ENCODE measurements at places on chromosomes 12 and 14. TPM values are rescaled to one million over a fixed set of nuclear protein-coding genes. Genes with fewer than 3 reads are reported as not detected.
A peak's percentile ranks its signal among the peaks of the same experiment; 100 is the strongest.

GRCh38 chr12:12127304-12127703, 56.6 kb downstream of the BCL2L14 start:
- no peak for DNase-seq

GRCh38 chr12:48291511-48291910, 59.2 kb downstream of the ZNF641 start:
- no peak for DNase-seq

GRCh38 chr12:64194333-64195149, 27.6 kb downstream of the KICS2 start:
- DNase-seq: no peak

DNA sequence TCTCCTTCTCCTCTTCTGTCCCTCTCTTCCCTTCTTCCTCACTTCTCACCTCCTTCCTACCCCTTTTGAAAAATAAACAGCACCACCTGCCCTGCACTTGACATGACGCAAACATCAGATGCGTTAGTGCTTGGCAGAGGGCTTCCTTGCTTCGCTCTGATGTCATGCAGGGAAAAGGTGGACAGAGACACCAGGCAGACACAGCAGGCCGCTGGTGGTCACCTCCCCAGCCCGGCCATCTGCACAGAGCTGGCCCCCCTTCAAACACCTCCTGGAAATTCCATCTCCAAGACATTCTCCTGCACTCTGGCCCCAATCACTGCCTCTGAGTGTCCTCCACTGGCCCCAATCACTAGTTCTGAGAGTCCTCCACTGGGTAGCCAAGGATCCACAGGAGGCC, 353.6 kb downstream of the MED13L start:
- DNase-seq: no peak

- no peak for DNase-seq
These were observed 134.7 kb downstream of the NOVA1 start for GRCh38 chr14:26463136-26463535.

- DNase-seq: no peak
These were observed 469.0 kb upstream of the FOXG1 start for GRCh38 chr14:28297559-28297958.

- DNase-seq: no peak
These were observed at the start of gene P3H3 for GRCh38 chr12:6827982-6828780. TSS of gene P3H3 (plus strand) at chr12:6828407. CDS start at chr12:6828441, 34 bp downstream.

GRCh38 chr12:109625131-109625559, 51.6 kb downstream of the MVK start:
- DNase-seq: no peak

DNA sequence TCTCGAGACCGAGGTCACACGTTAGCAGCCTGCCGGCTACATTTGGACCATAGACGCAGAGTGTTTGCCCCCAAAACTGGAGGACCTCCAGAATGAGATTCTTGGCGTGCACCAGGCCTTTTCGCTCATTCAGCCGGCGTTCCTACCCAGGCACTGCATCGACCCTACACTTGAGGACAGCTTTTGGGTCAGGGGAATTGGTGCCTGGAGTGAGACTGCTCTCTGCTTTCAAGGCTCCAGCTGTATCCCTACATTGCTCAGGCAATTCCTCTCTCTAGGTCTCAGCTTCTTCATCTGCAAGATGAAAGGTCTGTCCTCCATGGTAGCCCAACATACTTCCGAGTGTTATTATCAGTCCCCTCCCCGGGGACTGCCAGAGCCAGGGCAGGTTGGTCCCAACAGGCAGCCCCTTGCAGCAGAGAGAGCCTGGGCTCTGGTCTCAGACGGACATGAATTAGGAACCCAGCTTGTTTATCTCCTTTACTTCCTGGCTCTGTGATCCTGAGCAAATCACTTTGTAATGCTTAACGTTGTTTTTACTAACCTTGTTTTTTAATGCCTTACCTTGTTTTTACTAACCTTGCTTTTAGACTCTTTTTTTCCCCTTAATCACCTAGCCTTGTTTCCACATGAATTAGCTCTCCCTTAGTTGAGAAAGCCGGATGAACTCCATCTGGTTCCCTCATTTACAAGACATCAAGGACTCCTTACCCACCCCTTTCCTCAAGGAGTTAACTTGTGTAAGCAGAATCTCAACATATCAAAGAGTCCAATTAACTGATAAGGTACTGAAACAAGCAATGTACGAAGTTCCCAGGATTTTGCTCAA, 892 bp downstream of the TCHP start:
- DNase-seq: no peak

- DNase-seq: no peak
These were observed 141.4 kb upstream of the TMPO start for GRCh38 chr12:98374007-98374406.

- DNase-seq: no peak
These were observed at the start of gene AQP6 for GRCh38 chr12:49972641-49973360. TSS of gene AQP6 (plus strand) at chr12:49972947. CDS start at chr12:49973174, 227 bp downstream.

DNA sequence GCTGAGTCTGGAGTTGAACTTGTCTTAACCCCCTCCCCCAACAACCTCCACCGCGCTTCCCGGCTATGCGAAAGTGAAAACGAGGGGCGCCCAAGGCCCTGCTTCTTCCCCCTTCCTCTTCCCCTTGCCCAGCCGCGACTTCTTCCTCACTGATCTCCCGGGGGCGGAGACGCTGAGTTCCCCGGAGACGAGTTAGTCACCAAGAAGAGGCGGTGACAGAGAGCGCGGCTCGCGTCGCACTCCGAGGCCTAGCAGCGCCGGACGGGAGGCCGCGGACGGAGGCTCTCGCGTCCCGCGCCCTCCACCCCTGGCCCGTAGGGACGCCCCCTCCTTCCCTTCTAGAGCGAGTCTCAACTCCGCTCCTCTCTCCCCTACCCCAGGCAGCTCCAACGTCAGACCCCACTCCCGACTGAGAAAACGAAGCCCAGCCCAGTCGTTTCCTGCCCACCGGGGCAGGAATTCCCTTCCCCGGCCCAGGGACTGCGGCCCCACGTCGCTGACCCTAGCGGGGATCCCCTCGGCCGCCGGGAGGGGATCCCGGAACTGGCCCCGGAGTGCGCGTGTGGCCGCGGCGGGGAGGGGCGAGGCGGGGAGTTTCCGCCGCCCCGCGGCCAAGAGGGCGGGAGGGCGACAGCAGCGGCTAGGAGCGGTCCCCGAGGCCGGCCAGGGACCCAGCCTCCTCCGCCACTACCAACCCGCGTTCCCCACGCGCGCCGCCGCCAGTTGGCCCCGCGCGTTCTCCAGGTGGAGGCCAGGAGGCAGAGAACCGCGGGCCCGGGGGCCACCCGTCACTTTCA, 1.4 kb downstream of the BAZ1A start:
- peak; percentile 83 for DNase-seq

GRCh38 chr12:113203852-113204760, 17.2 kb upstream of the TPCN1 start:
- DNase-seq: no peak

- no peak for DNase-seq
These were observed 1019.8 kb downstream of the GALC start for GRCh38 chr14:86973177-86973576.

DNA sequence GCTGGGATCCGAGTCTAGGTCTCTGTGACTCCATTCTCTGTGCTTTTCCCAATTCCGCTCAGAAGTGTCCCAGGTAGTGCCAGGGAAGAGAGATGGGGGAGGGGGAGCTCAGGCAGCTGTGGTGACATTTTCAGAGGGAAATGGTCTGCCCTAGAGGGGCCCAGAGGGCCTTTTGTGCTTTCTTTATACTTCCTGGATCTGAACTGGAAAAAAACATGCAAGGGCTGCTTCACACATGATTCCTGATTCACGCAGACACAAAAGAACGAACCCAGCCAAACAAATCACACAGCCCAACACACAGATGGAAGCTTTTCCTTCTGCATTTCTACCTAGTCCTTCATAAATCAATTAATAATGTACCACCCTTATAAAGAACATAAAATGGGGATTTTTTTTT, 26.5 kb downstream of the GPR68 start:
- DNase-seq: peak; percentile 73

DNA sequence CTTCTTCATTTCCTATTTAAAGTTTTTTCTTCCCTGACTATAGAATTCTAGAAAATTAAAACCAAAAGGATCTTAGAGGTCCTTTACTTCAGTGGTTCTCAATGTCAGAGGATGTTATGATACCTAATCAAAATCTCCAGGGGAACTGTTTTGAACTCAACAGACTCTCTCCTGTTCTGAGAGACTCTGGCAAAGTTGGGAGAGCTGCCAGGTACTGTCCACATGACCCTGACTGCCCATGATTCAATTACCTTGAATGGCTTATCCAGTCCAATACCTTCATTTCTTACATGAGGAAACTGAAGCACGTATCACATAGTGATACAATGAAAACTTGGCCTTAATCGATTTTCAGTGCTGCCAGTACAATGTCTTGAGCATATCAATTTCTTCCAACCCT, 16.6 kb downstream of the ALKBH1 start:
- DNase-seq: no peak

- DNase-seq: no peak
These were observed 18.5 kb upstream of the SLC10A1 start for GRCh38 chr14:69815556-69815955.

DNA sequence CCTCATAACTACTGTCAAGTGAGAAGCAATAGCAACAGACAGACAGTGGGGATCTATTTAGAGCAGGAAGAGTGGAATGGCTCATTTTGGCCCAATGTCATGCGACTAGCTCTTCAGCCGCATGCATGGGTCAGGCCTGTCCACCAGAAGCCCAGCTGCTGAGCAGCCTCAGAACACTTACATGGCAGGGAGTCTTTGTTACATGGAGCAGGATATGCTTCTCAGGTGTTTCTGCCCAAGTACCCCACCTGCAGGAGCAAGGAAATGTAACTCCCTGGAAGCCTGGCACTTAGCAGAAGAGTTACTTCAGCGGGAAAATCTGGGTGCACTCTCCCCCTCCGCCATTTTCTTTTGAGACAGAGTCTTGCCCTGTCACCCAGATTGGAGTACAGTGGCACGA, 73.5 kb upstream of the ARHGAP5 start:
- no peak for DNase-seq

DNA sequence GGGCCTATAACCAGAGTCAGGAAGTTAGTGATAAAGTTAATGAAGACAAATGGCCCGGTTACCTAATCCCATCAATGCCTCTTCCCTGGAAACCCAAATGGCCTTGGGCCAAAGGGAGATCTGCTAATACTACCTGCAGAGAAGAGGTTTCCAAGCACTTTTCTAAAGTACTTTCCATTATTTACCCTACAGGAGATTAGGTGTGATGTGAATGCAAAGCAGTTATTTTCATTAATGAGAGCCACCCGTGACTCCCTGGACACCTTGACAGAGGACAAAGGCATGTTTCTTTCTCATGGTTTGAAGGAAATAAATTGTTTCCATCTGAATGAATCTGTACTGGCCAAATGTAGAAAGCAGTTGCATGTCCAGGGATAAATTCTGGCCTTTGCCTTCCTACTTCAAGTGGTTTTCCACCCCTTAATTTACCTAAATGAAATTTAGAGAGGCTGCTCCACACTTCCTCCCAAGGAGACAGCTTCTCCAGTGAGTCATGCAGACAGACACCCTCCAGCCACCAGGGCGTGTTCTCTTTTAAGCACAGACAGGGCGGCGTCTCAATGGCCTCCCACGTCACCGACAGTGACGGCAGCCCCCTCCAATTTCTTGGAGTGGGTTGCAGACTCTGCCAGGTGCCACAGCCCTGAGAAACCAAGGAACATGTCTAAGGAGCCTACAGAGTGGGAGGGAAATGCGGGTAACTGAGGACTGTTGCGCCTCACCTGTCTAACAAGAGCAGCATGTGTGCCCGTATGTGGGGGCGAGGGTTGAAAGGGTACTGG, 43.9 kb upstream of the GNPNAT1 start:
- peak; percentile 37 for DNase-seq

DNA sequence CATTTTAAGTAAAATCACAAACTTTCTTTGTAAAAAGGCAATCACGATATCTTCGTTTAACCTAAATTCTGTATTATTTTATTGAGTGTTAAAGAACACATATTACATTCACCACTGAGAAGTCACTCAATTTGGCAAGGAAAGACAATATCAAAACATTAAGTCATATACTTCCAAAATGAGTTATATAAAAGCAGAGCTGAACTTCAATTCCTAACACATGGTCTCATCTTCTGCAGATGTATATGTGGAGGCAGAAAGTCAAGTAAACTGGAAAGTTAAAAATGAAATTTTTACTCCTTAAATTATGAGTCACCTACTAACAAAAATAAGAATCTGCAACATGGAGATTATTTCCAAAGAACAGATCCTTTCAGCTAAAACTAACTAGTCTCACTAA, 28.7 kb downstream of the BMAL2 start:
- DNase-seq: no peak

DNA sequence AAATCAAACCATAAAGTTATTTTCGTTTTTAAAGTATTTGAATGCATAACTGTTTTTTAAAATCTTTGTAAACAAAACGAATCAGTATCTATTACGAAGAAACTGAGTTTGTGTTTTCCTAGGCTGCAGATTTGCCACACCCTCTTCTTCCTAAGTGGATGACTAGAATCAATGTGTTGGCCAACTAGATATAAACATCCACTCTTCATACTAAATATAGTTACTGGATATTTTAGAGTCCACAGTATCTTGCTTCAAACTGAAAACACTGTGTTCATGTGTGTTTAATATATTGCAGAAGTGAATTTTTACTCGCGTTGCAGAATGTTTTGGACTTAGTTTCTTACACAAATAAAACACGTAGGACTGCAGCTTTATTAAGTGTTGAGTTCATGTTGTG, 63.2 kb downstream of the KLHL28 start:
- no peak for DNase-seq

- DNase-seq: no peak
These were observed 385 bp downstream of the CAPRIN2 start for GRCh38 chr12:30754383-30754749.

DNA sequence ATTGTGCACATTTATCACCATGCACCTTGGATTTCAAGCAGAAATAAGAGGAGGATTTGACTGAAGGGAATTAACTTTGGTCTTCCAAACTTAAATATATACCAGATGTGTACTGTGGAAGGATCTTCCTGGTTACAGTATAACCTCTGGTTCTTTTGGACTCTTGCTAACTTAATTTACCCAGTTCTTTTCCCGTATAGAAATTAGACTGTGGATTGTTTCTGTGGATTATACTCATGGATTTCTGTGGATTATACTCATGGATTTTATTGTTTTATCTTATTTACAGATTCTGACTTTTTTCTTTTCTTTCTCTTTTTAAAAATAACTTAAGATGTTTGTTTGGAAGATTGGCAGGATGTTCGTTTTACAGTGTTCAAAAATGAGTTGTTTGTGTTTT, 215.3 kb downstream of the RAD51B start:
- DNase-seq: no peak

The ACSS3 gene
- total RNA-seq: 0.26 TPM

The GATC gene
- 19.3 TPM for total RNA-seq

The TMEM117 gene
- 4.0 TPM for total RNA-seq

The SCN8A gene
- 0.38 TPM for total RNA-seq

The AVPR1A gene
- not detected for total RNA-seq

The DDN gene
- total RNA-seq: 0.13 TPM

The ANG gene
- total RNA-seq: 5.6 TPM

The MEG3 gene
- total RNA-seq: 10.1 TPM

The VSX2 gene
- not detected for total RNA-seq

The C12orf54 gene
- total RNA-seq: not detected

Measured in dermis microvascular lymphatic vessel endothelial cell (primary cell).